HCEC 1CT (cell line): ENCODE measurements at places on chromosomes 11 and 22.

- DNase-seq = no peak
Measured at GRCh38 chr22:50516068-50516467, 8.0 kb downstream of the NCAPH2 start.

- DNase-seq = peak; percentile 80
Measured at GRCh38 chr11:59551659-59552521, 40.6 kb downstream of the OR4D9 start.

DNA sequence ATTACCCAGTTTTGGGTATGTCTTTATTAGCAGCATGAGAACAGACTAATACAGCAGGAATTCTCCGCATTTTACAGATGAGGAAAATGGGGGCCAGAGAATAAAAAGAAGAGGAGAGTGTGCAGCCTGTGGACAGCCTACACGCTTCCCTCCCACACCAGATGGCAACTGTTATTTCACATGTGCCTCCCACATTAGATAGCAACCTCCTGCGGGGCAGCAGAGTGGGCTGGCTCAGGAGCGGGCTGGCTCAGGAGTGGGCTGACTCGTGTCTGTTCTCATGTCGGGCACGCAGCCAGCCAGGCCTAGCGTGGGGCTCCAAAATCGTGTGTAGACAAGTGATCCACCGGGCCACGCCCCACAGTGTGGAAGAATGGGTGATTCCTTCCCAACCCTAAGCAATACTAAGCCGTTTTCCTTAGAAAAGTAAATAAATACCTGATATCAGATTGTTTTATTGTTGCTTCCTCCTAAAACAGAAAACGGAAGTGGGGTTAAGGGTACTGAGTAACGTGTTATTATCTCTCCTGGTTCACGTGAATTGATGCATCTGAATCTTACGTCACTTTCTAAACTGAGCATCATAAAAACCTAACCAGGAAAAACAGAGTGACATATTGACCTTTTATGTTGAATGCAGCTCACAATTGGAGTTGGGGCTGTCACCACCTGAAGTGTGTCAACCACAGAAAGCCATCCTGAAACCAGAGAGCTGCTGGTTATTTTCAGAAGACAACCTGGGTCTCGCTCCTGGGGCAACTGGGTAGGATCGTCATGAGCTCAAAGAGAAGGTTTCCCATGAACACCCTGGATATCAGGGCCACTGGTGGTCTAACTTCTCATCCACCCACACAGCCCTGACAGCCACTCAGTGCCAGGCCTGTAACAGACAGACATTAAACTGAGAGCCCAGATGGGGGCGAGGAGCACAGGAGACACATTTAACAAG, 3.3 kb downstream of the TTLL1 start:
- DNase-seq = no peak

GRCh38 chr11:12927221-12927620, 81.9 kb upstream of the RASSF10 start:
- no peak for DNase-seq

DNA sequence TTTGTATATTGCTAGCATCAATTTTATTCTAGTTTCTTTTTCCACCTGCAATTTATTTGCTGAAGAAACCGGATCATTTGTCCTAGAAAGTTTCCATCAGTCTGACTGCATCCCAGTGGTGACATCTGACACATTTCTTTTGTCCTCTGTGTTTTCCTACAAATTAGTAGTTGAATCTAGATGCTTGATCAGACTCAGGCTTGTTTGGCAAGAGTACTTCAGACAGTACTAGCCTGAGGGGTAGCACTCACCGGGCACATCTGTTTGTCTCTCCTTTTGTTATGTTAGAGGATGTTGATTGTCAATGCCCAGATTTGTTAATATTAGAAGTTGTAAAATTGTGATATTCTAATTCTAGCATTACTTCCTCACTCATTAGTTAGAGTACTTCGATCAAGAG, 204.8 kb downstream of the SWAP70 start:
- DNase-seq = no peak

- no peak for DNase-seq
Measured at GRCh38 chr11:68958211-68958610, 22.6 kb downstream of the MRGPRD start.

DNA sequence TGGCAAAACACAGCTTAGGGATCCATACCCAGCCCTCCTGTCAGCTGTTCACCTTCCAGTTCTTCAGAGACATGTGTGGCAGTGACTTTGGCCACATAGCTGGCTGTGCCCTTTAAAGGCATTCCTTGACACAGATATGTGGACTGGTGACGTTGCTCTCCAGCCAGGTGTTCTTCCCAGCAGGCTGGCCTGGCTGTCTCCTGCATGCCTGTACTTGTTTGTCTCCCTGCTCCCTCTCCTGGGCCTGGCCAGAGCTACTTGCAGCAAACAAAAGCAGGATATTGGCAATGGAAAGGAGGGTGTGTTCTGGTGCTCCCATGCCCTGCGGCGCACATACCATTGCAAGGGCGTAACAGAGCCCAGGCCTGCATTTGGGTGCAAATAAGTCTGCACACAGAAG, 38.3 kb downstream of the PIK3IP1 start:
- DNase-seq = no peak

GRCh38 chr11:18371279-18371678, 23.1 kb upstream of the LDHA start:
- no peak for DNase-seq

- no peak for DNase-seq
Measured at GRCh38 chr11:22556381-22556780, 69.2 kb downstream of the FANCF start.

GRCh38 chr22:44807232-44807631, 54.9 kb downstream of the ARHGAP8 start:
- DNase-seq = no peak

DNA sequence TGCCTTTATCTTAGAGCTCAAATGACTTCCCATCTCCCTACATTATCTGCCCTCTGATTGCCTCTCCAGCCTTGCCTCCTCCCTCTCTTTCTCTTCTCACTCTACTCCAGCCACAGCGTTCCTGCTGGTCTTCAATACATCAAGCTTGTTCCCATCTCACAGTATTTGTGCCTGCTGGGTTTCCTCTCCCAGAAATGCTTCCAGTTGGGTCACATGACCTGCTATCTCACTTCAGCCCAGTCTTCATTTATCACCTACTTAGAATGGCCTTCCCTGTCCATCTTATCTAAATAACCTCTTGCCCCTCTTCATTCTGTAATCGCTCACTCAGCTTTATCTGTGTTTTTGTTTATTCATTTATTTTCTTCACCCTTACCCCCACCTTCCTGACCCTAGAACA, 61.8 kb upstream of the FAR1 start:
- DNase-seq = no peak

GRCh38 chr11:68214173-68215086, 1.3 kb upstream of the KMT5B start:
- no peak for DNase-seq

DNA sequence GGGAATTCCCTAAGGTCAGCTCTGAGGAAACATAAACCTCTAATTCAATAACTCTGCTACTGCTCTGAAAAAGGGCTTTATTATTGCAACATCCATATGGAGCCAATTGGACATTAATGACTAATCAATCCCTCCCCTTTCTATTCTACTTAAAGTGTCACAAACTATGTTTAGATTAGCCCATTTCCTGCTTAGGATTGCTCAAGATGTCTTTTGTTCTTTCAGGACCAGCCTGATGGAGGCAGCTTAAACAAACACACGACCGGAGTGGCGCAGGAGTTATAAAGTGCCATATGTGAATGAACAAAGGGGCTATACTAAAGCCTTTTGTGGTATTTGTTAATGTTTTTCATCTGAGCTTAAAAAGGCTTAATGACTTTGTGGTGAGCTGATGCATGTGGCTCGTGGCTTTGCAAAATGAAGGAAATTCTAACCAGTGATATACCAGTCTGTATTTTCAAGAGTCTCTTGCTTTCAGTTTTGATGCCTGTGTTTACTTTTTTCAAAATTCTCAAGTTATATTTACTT, 354.4 kb downstream of the SOX6 start:
- peak; percentile 92 for DNase-seq

DNA sequence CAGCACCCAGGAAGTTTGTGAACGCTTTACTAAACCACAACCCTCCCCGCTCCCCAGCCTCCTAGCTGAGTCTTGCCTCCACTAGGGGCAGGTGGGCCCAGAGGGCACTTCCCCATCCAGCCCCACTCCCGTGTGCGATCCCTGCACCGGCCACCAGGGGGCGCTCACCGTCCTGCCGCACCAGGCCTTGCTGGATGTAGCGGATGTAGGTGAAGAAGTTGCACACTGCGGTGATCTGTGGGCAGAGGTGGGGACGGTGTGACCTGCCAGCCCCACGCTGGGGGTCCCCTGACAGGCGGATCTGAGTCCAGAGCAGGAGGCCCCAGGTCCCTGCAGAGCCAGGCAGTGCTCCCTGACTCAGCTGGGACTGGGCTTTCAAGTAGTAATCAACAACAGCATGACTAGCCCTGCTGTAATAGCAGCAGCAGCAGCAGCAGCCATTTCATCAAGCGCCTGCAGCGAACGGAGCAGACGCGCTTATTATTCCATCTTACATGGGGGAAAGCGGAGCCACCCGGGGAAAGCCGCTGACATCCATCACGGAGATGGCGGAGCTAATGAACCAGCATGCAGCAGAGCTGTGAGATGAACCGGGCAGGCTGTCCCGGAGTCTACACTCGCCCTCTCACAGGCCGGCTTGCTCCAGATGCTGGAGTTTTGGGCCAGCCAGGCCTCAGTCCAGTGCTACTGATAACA, 7.9 kb upstream of the FADS3 start:
- DNase-seq = peak; percentile 51

- DNase-seq = no peak
Measured at GRCh38 chr11:72681226-72682153, 7.3 kb upstream of the PDE2A start.

DNA sequence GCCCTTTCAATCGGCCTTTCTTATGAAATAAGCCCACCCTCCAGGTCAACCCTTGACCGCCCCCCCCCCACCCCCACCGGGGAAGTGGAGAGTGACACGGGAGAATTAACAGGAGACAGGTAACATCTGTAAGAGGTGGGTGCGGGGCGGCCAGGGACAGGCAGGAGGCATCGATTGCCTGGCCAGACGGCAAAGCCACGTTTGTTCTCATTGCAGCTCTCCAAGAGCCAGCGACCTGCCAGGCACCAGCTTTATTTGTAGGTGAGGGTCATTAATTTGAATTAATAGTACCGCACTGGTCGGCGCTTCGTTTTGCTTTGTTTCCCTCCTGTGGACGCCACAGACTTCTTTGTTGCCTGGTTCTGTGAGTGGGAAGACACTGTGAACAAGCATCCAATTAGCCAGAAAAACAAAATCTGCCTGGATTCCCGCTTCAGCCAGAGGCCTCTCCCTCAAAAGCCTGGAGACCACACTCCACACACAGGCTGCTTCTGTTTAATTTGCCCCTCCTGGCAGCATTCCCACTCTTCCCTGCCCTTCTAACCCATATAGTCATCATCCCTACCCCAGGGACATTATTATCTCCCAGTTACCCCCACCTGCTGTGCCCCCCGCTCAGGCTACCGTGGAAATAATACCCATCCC, 104.5 kb upstream of the OPCML start:
- no peak for DNase-seq
